ENCODE measurements at places on chromosomes 5 and 9.

GRCh38 chr5:166358127-166358830 is 1933.2 kb upstream of the WWC1 start:
- no peak for DNase-seq

- no peak for DNase-seq
Measured at GRCh38 chr5:1033606-1034420, 25.2 kb downstream of the NKD2 start.

GRCh38 chr9:211557-211956 is 3.1 kb upstream of the DOCK8 start:
- no peak for DNase-seq

DNA sequence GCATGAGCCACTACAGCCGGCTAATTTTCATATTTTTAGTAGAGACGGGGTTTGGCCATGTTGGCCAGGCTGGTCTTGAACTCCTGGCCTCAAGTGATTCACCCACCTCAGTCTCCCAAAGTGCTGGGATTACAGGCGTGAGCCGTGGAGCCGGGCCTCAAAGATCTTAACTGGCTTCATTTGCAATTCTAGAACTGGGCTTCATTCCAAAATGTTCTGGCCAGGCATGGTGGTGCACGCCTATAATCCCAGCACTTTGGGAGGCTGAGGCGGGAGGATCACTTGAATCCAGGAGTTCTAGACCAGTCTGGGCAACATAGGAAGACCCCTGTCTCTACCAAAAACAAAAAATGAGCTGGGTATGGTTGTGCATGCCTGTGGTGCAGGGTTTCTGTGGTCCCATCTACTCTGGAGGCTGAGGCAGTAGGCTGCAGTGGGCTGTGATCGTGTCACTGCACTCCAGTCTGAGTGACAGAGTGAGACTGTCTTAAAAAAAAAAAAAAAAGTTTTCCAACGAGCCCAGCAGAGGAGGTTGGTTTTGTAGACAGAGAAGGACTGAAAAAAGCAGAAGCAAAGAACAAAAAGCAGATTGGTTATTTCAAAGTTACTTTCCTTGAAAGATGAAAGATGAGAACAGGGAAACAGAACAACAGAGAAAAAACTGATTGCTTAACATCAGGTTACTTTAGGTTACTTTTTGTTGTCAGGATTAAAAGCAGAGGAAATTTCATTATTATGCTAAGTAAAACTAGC is 78.2 kb downstream of the ANKRD55 start:
- DNase-seq: no peak

DNA sequence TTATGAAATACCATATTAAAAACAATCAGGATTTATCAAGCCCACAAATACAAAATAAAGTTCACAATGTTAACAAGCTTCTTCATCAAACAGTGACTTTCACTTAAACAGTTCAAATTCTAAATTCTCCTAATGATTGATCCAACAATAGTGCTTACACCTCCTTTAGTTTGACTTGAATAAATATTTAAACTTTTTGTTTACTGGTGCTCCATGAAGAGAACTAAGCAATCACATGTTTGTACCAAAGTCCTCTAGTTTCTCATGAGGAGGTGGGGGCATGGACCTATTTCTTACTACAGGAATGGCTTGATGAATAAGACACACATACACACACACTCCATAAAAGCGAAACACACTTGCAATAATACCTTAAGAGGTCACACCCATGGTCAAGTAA is 95.8 kb downstream of the RAPGEF6 start:
- no peak for DNase-seq

- DNase-seq: no peak
Measured at GRCh38 chr5:137751869-137752491, 2.2 kb downstream of the HNRNPA0 start.

DNA sequence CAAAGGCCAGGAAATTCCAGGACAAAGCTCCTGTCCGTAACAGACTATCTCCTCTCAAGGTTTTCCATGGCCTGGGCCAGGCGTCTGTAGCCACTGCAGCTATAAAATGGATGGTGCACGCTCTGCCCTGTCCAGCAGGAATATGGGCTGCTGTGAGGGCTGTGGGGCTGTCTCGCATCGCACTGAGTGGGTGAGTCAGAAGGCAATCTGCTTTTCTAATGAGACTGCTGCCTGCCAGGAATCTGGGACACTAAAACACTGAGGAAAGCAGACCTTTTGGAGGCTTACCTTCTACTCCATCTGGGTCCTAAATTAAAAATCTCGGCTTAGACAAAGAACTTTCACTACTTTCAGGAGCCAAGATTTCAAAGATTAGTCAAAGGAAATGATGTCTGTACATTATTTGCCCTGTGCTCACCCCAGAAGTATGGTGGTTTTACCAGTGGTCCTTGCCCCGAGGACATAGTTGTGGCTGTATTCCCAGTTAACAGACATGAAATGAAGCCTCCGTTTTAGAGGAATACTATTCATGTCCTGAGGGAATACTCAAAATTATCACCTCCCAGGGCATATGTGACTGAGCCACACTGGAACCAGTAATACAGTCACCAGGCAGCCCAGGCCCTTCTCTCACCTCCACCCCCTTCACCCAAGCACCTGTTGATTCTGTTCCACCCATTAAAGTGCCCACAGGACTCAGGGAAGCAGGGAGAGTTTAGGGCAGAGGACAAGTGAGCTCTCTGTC is 56.4 kb downstream of the PFDN1 start:
- no peak for DNase-seq

DNA sequence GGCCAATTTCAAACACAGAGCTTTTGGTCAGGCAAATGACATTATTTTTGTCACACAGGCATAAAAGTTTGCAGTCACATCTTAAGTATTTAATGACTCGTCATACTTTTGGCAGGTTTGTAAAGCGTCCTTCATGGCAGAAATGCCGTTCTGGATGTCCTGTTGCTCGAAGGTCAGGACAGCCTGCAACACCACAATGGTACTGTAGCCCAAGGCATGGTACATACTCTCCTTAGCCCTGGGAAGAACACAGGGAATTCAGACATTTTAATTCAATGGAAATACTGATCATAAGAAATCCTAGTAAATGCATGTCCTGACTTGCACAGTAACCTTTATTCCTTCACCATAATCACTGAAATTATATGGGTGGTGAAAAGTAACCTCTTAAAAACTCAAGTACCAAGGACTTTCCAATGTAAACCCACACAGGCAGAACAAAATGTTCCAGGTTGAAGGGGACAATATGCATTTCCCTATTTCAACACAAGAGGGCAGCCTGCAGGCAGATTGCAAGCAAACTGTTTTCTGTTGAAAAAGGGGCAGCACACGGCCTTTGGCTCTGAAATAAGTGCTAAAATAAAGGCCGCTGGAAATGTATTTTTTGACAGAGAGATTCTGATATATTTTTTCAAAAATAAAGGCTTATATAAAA is 95.7 kb downstream of the TTC39B start:
- peak; percentile 20 for DNase-seq

GRCh38 chr5:134140530-134141201 is 26.2 kb downstream of the TCF7 start:
- DNase-seq: peak; percentile 93

DNA sequence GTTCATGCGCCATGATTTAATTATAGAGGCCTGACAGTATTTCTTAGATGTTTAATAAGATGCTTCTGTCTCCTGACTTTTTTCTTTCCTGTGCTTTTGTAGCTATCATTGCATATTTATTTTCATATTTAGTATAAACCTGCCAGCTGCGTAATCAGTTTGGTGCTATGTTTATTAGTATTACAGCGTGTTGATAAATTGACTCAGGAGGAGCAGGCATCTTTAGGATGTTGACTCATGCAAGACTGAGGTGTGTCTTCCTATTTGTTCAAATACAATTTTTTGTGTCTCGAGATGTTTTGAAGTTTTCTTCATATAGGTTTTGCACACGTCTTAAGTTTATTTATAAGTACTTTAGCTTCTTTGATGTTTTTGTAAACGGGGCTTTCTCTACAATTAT is 35.9 kb upstream of the EXOC3 start:
- no peak for DNase-seq

DNA sequence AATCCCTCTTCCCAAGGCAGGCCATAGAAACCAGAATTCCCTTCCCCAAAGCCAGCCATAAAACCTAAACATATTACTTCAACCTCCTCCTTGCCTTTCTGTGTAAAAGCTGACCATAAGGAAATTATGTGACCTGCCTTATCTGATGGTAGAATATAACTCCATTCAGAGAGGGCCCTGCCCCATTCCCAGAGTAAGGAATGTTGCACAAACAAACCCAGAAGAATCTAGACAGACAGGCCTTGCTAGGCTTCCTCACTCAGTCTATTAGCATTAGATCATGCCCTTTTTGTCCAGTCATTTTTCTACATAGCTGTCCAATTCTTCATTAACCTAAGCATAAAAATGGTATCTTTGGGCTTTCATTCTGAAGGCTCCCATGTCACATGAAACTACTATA is 17.8 kb upstream of the IFNB1 start:
- DNase-seq: no peak

DNA sequence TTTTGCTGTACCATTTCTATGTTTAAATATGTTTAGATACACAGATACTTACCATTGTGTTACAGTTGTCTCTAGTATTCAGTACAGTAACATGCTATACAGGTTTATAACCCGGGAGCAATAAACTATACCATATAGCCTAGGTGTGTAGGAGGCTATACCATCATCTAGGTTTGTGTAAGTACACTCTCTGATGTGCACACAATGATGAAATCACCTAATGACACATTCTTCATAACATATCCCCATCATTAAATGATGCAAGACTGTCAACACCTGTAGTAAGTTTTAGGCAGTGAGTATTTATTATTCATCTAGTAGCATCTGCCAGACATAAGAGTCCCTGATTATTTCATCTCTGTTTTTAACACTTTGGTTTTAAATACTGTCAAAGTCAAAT is 7.3 kb upstream of the DHFR start:
- peak; percentile 45 for DNase-seq

DNA sequence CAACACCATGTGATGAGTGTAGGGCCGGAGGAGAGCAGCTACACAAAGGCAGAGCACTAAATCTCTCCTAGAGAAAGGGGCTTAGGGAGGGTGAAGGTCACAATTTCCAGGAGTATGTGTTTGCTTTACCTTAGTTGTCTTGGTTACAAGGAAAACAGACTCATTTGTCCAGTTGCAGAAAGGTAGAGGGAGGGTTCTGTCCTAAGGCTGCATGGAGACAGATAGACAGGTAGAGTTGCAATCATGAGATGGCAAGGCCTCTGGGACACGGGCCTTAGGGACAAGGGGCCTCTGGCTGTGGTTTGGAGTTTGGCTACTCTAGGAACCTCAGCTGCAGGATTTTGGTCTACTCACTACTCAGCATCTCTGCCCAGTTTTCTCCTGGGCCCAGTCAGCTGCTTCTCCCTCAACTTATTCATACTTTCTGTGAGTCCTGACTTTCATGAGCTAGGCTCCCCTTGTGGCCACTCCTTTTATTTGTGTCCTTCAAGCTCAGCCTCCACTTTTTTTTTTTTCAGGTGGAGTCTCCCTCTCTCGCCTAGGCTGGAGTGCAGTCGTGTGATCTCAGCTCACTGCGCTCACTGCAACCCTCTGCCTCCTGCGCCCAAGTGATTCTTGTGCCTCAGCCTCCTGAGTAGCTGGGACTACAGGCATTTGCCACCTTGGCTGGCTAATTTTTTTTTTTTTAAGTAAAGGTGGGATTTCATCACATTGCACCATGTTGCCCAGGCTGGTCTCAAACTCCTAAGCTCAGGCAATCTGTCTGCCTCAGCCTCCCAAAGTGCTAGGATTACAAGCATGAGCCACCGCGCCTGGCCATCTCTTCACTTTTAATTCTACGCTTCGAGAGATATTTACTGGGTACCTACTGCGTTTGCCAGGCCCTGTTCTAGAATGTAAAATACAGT is 76.6 kb downstream of the PTPDC1 start:
- no peak for DNase-seq

All from RWPE1 (cell line).